Dermis microvascular lymphatic vessel endothelial cell (primary cell): ENCODE measurements at places on chromosomes 3 and 15.

DNA sequence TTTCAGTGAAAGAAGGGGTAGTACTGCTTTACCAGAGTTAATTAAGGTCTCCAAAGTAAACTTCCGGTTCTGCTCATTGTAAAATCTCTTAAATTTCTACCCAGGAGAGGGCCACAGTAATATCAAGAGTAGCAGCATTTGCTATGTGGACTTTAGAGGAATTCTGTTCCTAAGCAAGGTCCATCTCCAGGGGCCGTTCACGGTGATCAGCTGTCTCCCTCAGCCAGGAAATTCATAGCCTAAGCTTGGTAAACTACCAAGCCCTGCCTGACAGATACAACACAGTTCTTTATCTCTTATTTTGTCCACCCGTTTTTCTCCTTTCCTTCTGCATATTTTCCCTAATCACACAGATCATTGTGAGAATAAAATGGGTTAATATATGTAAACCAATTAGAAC lies 2.3 kb downstream of the DUT start:
- DNase-seq = no peak

GRCh38 chr3:148643389-148643840 lies 54.3 kb upstream of the AGTR1 start:
- DNase-seq = no peak

DNA sequence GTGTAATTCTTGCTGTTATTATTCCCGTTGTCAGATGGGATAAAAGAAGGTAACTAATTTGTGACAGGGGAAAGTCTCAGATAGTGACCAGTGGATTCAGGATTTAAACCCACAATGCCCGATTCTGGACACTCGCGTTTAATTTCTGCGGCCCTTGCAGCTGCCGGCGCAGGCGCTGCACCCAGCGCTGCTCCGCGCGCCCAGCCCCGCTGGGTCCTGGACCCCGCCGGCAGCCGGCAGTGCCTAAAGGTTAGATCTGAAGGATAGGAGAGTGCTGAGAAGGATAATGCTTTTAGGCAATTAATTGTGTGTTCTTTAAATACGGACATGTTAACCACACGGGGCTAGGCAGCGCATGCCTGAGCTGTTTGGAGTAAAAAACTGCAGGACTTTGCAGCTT lies 3.6 kb upstream of the MKRN3 start:
- no peak for DNase-seq

DNA sequence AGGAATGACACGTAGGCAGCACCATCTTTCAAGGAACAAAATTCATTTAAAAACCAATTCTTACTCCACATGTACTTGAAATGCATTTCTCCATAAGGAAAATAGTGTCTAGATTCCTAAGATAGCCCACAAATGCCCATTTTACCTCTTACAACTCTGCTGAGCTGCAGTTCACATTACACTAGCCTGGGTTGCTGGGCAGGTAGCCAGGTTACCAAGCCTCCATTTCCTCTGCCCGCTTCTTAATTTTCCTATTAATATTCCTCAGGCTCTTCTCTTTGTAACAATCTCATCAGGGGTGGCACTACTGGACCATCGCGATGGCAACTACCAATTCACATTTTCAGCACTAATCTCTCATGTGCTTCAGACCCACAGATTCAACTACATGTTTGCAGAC lies 10.8 kb downstream of the ATP13A3 start:
- peak; percentile 32 for DNase-seq

DNA sequence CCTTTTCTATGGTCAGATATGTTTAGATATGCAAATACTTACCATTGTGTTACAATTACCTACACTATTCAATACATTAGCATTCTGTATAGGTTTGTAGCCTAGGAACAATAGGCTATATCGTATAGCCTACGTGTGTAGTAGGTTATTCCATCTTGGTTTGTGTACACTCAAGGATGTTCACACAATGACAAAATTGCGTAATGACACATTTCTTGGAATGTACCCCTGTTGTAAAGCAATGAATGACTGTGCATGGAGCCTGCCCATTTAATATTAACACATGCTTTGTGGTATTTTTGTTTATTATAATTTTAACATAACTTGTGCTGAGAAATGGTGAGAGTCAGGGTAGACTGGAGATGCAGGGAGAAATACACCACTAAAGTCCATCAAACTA lies 154.9 kb downstream of the LEKR1 start:
- DNase-seq = no peak

DNA sequence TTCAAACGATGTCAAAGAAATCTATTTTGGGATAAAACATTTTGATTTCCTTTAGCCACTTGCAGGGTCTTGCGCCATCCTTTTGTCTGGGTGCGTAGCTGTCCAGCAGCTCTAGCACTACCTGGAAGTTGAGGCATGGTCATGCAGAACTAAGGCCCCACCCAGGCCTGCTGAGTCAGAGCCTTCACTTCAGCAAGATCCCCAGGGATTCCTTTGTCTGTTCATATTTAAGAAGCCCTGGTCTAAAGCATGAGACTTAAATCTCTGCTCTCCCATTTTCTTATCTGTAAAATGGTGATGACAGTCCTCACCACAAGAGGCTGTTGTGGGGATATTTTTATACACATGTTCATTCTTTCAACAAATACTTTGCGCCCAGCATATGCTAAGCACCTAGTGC lies 99.0 kb upstream of the CTDSPL start:
- DNase-seq = no peak

DNA sequence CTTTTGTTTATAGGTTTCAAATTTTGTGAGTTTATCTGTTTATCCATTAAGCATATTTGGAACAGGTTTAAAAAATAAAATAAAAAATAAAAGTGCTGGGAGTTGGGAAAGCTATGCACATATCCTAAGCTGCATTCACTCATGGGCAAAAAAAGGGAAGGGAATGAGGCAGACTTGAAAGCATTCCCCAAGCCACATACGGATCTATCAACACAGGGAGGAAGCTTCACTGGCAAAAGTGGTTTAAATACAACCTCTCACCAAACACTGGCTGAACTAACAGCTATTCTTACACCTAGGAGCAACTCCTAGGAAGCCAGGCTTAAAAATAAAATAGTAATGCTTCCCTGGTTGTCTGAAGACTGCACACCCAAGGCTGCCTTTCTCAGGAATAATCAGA lies 101.2 kb downstream of the PCCB start:
- DNase-seq = no peak

GRCh38 chr3:46866720-46867549 lies 3.7 kb upstream of the MYL3 start:
- no peak for DNase-seq

- no peak for DNase-seq
These were observed 26.7 kb downstream of the TMEM43 start for GRCh38 chr3:14151471-14152083.

DNA sequence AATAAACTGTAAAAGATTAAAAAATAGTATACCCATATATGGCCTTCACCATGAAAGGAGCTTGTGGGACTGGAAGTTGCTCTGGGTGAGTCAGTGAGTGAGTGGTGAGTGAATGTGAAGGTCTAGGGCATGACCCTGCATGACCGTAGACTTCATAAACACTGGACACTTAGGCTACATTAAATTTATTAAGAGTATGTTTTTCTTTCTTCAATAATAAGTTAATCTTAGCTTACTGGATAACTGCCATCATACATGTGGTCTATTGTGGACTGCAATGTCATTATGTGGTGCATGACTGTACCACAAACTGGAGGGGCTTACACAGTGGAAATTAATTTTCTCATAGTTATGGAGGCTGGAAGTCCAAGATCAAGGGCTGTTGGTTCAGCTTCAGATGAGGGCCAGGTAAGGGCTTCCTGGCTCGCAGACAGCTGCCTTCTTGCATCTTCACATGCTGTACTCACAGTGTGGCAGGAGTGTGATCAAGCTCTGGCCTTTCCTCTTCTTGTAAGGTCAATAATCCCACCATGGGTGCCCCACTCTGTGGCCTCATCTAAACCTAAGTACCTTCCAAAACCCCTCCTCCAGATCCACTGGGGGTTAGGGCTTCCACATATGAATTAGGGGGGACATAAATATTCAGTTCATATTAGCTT lies 40.8 kb upstream of the PRR23E start:
- DNase-seq = no peak

DNA sequence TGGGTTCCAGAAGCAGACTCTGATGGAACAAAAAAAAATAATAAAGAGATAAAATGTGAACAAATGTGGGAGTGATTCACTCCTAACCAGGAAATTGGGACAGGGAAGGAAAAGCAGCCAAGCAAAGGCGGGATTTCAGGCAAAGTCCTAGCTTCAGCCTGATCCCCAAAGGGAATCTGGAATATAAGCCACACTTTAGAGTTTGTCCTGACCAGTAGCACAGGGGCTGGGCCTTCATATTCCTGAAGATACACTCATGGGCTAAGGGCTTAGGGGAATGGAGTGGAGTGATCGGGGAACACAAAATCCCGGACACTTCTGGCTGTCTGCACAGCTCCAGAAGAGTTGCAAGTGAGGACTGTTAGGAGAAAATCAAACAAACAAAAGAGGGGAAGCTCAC lies 135.0 kb upstream of the COL8A1 start:
- no peak for DNase-seq

DNA sequence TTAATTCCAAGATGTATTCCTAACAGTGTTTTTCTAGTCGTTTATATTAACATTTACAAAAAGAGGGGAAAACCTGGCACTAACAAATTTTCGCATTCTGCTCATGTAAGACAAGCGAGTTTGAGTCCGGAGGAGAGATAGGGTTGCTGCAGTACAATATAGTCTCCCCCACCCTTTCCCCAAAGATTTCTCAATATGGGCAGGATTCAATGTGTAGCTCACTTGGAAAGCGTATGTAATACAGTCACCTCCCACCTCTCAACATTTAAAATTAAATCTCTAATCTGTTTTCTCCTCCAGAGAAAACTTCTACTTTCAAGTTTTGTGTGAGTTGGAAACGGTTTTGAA lies 57.9 kb downstream of the CMSS1 start:
- peak; percentile 52 for DNase-seq
